Omental fat pad (tissue), 4 donors: ENCODE measurements at places on chromosomes 1 and 21.

- no peak for DNase-seq
Observed at GRCh38 chr1:6958407-6959030, 173.3 kb downstream of the CAMTA1 start.

- DNase-seq: no peak
Observed at GRCh38 chr21:31254131-31254530, 89.9 kb downstream of the TIAM1 start.

DNA sequence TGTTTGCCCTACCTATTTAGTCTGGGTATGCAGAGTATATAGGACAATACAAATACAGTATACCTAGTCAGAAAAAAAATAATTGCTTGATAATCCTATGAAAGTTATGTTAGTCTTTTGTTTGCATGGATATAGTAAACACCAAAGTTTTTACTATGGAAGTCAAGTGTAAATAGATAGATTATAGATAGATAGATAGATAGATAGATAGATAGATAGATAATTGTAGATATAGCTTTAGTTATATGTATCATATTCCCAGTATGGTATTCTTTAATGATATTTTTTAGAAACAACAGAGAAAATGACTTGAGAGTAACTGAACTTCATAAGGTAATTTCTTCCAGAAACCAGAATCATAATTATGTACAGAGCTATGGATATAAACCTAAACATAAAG is 158.2 kb downstream of the NCAM2 start:
- DNase-seq: no peak

GRCh38 chr1:112672009-112672408 is 2.5 kb upstream of the MOV10 start:
- DNase-seq: no peak

- DNase-seq: no peak
Observed at GRCh38 chr1:79079770-79080169, 73.2 kb upstream of the ADGRL4 start.
